ENCODE measurements at places on chromosomes 1 and 21. TPM values are rescaled to one million over a fixed set of nuclear protein-coding genes. Genes with fewer than 3 reads are reported as not detected.

OR2T2 gene
- polyA plus RNA-seq = not detected

DNM3 gene
- polyA plus RNA-seq = 4.4 TPM

DNA sequence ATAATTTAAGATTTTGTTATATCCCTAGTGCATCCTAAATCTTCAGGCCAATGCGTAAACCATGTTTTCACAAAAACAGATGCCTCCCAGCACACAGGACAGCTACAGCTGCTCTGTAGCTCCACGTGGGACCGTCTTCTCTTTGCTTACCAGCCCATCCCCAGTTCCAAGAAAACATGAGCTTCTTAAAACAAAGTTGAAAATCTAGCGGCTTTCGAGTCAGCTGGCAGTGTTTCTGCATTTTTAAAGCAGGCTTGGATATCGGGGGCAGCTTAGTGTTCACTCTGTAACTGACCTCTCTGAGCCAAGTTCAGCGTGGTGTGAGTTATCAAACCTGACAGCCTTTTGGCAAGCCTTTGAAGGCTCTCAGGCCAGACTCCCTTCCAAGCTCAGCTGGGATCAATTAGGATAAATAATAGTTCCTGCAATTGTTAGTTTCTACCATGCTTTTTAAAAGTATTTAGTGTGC, 881.5 kb downstream of the LTN1 start:
- peak; percentile 90 for DNase-seq

- peak; percentile 66 for DNase-seq
Measured at GRCh38 chr1:225845571-225846259, 35.8 kb downstream of the EPHX1 start.

DNA sequence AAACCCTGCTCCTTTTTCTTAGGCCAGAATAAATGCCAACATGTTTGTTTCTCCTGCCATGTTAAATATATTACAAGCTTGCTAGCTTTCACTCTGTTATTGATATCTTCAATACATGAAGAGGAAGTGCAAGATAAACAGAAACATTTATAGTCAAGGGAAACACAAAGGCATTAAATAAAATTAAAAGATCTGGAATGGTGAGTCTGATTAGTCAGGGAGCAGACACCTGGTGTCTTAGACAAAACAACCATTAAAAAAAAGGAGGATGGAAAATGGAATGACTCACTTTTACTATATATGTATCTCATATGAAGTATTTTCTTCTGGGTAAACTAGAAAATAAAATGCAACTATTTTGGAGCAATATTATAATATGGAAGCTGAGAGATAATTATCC, 123.3 kb downstream of the SMYD3 start:
- no peak for DNase-seq

- DNase-seq = no peak
Measured at GRCh38 chr1:229217716-229218115, 53.2 kb upstream of the RAB4A start.

- DNase-seq = no peak
Measured at GRCh38 chr1:233868461-233868860, 36.0 kb upstream of the SLC35F3 start.

GRCh38 chr1:161196521-161197451, 2.1 kb downstream of the ADAMTS4 start:
- DNase-seq = no peak

- DNase-seq = no peak
Measured at GRCh38 chr21:20883408-20883800, 114.8 kb upstream of the NCAM2 start.

GRCh38 chr1:12450090-12450755, 167.8 kb downstream of the DHRS3 start:
- DNase-seq = no peak

GRCh38 chr1:167483790-167484189, 34.5 kb downstream of the CD247 start:
- DNase-seq = no peak

- DNase-seq = no peak
Measured at GRCh38 chr1:45960930-45961715, 157.7 kb downstream of the MAST2 start.

F11R gene
- polyA plus RNA-seq = 89.2 TPM

DNA sequence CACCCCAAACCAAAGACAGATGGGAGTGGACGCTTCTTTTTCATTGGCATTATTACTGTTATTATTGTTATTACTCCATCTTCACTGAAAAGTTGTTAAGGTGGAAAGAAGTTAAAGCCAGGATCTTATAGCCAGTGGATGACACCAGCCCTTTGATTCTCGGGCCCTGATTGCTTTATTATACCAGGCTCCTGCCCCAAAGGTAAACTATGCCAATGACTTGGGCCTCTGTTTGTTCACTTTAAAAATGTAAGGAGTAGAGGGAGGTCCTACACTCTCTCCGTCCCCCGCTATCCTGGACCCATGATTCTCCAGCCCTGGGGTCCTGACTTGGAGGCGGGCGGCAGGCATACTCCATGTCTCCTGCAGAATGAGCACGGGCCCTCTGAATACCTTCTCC, 106.8 kb downstream of the TOMM20 start:
- DNase-seq = no peak
